ENCODE measurements at places on chromosomes 1 and 21.

GRCh38 chr1:115677182-115677555 lies 35.4 kb downstream of the VANGL1 start:
- DNase-seq: peak; percentile 29

GRCh38 chr1:193486671-193487229 lies 300.3 kb upstream of the B3GALT2 start:
- DNase-seq: no peak

DNA sequence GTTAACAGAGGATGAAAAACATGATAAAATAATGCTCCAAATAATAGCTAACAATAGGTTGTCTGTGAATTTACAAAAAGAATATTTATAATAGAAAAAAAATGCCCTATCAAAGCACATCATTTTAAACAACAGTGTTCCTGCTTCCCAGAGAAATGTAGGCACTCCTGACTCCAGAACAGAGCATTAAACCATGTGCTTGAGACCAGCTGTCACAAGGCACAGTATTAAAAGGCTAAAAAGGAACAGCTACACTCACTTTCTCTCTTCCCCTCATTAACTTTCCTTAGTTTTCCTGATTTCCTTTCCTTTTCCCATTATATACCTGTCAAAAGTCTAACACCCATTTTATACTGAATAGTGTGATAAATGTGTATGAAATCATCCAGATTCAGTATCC lies 10.9 kb downstream of the VAV3 start:
- no peak for DNase-seq

GRCh38 chr1:200919386-200919785 lies 24.7 kb downstream of the INAVA start:
- DNase-seq: no peak

DNA sequence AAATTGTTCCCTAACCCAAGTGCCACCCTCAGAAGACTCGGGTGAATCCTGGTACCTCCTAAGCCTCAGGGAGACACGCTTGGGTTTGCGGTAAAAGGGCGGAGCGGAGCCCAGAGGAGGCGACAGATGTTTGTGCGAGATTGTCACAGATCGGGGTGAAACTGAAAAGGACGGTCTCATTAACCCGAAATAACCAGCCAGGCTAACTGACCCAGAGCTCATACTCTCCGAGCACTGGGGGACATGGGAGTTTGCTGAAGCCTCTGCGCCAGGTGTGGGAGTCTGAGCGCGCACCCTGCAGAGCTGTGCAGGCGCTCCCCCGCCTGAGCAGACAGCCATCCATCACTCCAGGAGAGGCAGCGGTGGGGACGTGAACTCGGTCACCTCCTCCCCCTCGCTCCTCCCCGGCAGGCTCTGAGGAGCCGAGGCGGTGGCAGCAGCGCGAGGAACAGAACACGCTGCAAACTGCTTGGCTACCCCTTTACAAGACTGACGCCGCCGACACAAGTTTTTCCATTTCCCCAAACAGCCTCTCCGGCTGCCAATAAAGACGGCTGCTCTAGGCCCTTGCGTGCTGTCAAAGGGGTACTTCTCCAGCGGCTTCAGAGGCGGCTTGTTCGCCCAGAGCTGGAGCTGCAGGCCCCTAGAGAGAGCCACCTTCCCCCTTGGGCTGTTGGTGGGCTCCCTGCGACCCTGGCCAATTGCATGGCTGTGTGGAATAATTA lies 43.5 kb downstream of the RRAGC start:
- DNase-seq: peak; percentile 73

DNA sequence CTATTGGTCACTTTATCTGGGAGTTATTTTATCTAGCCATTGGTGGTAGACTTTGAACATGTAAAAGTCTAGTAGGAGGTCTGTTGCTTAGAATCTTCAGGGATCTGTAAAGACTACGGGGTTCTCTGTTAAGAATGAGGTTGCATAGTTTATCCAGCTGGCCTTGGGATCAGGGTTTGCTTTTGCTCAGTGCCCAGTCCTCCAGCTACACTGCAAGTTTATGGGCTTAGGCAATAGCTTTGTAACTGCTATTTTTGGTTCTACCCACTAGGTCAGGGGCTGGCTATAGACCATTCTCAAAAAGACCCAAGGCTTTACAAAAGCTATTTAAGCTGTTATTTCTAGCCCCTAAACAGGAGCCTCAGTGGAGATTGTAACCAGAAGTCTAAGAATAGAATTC lies 9.8 kb downstream of the SH3GLB1 start:
- DNase-seq: no peak

DNA sequence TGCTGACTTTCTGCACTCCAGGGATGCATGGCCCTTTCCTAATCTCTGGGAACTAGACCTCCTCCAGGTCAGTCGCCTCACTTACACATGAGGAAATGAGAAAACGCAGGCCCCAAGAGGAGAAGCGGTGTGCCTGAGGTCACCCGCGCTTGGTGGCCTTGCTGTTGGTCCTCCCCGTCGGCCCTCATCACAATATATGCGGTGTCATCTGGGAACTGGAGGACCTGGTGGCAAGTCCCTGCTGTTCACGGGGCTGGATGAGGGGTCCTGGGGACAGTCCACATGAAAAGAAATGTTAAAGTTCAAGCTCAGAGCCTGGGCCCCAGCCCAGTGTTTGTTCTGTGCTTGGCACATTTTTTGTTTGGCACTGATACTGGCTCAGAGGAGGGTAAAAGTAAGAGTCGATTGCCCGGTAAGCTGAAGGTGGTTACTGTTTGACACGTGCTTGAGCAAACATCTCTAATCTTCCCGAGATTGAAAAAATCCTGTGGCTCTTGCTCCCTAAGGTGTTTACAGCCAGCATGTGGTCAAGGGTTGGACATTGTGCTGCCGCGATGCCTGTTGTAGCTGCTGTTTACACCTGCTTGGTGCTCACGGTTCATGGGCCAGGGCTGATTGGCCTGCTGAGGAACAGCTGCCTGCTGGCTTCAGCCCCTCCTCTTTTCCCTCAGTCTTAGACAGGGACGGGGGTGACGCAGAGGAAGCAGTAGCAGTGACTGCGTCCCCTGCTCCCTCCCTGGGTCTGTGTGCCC lies 5.2 kb downstream of the COQ8A start:
- peak; percentile 33 for DNase-seq

GRCh38 chr1:174990382-174990999 lies 9.3 kb upstream of the CACYBP start:
- no peak for DNase-seq

DNA sequence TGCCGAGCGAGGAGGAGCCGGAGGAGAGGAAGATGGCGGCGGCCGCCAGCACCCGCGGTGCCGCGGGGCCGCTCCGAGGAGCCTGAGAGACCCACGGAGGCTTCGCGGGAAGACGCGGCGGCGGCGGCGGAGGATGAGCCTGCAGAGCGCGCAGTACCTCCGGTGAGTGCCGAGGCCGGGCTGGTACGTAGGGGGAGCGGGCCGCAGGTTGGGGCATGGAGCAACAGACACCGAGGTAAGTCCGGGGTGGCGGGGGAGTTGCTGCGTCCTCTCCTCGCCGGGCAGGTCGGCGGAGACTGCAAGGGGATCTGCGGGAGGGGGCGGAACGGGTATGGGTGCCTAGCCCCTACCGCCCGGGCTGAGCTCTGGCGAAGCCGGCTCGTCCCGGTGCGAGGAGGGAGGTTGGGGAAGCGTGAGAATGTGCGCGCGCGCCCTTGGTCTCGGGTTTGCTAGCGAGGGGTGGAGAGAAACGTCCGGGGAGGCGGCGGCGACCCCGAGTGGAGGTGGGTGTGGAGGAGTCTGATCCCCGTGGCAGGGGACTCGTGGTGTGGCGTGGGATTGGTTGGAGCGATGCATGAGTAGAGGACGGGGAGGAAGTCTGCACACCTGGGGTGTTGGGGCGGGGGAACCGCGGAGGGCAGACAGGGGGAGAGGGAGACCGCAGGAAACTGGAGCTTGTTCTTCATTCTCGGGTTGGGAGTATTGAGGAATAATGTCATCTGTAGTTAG lies at the start of gene SMG7:
Gene SMG7 (plus strand): TSS at position 12 of the 729 bp plus-strand sequence. CDS start 122 bp downstream, at position 134.
- peak; percentile 88 for DNase-seq

DNA sequence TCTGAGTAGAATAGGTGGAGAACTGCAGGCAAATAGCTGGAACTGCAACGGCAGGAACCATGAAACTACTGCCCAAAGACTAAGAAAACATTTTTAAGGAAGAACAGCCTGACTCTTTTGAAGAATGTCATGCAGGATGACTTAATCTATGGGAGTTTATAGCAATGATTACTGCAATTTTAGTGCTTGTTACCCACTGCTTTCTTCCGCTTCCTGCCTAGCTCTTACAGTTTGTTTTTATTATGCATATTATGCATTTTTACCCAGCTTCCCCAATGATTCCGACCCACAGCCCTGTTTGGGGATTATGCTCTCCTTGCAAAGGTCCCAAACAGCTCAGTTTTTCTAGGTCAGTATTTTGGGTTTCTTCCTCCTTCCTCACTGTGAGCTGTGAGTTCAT lies 71.2 kb downstream of the PCNX2 start:
- DNase-seq: no peak

DNA sequence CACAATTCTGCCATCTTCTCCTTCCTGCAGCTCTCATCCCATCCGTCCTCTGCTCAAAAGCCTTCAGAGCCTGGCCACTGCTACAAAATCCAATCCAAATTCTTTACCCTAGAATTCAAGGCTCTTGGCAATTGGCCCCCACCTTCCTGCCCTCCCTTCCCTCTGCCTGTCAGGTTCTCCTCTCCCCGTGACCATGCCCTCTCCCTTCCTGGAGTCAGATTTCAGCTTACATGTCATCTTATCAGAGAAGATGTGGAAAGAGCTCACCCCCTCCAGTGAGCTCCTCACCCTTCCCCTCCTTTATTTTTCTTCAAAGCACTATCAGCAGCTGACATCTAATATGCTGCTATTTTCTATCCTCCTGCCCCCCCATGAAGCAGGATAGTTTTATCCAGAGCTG lies 86.9 kb downstream of the GRIK3 start:
- DNase-seq: no peak

- no peak for DNase-seq
Measured at GRCh38 chr1:228338521-228339051, 68.0 kb downstream of the TRIM11 start.

GRCh38 chr1:31712630-31713029 lies 8.8 kb upstream of the COL16A1 start:
- DNase-seq: peak; percentile 45

- DNase-seq: no peak
Measured at GRCh38 chr1:167790117-167790516, 68.3 kb downstream of the MPZL1 start.

- no peak for DNase-seq
Measured at GRCh38 chr1:65477414-65478378, 57.2 kb downstream of the LEPR start.

DNA sequence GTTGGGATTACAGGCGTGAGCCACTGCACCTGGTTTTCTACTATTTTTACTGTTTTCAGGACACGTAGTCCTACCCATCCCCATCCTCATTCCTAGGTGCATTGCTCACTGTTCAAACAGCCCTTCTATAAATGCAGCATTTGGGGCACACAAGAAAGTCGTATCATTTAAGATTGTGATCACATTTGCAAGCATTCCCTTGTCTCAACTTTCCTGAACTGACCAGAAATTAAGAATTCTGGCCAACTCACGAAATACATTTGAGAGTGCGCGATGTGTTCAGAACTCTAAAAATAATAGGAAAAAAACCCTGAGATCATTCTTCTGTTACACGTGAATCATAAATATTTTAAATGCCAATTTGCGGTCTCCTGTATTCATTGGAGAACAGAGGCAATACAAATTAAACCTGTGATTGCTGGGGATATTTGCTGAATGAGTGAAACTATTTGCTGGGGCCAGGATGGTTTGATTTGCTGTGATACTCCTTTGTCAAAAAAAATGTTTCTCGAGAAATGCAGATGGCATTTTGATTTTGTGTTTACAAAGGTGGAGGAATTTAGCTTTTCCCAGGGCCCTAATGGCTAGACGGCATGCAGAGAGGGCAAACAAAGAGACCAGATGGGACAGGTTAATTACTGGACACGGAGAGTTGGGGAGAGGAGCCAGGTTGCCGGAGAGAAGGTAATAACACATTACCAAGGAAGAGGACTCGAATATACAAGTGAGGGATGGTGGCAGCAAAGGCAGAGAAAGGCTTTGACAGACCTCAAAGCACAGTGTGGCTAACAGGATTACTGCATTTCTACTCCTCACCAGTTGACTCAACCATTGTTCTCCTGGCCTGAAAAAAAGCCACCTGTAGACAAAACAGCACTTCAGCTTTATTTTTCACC lies 38.4 kb downstream of the STPG1 start:
- DNase-seq: no peak

GRCh38 chr1:73761559-73761958 lies 436.4 kb downstream of the LRRIQ3 start:
- no peak for DNase-seq

GRCh38 chr1:117479086-117479485 lies 111.8 kb downstream of the MAN1A2 start:
- DNase-seq: no peak

GRCh38 chr1:77557053-77557452 lies 125.4 kb downstream of the ZZZ3 start:
- no peak for DNase-seq

GRCh38 chr1:156897078-156897825 lies 3.7 kb downstream of the PEAR1 start:
- no peak for DNase-seq

DNA sequence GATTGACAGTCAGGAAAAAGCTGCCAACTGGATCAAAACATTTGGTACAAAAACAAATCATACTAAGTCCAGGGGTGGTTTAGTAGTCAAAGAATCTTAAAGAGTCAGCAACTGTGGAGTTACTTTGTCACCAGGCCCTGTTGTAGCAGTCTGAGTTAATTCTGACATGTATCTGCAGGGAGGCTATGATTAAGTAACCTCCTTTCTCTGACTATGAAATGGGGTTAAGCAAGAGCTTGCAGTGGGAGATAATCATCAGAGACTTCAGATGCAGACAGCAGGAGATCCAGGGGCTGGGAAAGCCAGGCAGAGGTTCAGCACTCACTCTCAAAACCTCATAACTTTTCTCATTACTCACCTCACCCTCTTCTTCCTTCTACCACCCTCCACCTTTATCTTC lies 99.2 kb upstream of the BTG3 start:
- no peak for DNase-seq

DNA sequence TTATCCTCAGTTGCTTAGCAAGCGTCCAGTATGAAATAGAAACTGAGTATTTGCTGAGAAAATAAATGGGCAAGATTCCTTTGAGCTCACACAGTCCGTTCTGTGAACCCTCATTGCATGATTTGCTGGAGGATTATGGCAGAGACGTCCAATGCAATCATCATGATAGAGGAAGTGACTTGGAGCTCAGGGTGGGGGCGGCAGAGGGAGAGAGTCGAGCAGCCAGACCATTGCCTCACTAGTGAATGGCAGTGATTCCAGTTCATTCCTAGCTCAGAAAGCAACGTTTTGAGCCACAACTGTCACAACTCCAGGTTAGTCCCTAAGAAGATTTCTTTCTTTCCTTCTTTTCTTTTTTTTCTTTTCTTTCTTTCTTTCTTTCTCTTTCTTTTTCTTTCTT lies 27.5 kb upstream of the COL9A2 start:
- no peak for DNase-seq

DNA sequence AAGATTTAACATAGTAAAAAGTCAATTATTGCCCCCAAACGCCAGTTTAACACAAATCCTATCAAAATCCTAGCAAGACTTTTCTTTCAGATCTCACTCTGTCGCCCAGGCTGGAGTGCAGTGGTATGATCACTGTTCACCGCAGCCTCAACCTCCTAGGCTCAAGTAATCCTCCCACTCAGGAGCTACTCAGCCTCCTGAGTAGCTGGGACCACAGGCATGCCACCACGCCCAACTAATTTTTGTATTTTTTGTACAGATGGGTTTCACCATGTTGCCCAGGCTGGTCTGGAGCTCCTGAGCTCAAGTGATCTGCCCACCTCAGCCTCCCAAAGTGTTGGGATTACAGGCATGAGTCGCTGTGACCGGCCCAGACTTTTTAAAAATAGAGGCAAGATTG lies 4.8 kb downstream of the SNIP1 start:
- DNase-seq: no peak

Measured in right kidney (tissue), 9 donors.